Stomach (tissue), 19 donors: ENCODE measurements at places on chromosomes 5 and 9.
A peak's percentile ranks its signal among the peaks of the same experiment; 100 is the strongest.

DNA sequence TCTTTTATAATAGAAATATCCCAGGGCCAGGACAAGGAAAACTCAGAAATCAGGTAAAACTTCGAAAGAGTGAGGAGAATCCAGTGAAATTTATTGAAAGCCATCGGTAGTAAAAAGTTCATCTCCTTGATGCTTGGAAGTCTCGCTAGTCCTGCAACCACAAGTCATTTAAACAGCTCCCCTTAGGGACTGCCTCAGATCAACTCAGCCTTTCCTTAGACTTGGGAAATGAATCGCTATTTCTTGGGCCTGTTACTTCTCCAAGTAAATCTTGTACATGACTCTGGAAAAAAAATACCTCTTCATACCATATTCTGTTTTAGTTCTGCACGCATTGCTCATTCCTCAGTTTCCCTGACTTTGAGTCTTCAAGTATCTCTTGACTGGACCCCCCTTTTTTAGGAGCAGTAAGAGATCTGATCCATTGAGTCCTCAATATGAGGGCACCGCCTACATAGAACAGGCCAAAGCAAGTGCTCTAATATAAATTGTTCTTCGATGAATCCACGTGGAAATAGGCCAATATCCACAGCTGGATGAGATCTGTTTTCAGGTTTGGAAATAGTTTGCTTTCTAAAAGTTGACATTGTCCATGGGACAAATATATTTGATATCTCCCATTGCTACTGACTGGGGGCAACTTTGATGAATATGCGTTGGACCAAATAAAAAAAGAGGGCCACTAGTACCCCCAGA, 114.2 kb downstream of the PRDM6 start:
- no peak overlapping the region for H3K4me3 ChIP-seq
- H3K4me1 ChIP-seq, result peaks cover 4% of the 10 kb centered on the region
- H3K27me3 ChIP-seq, result no peaks in the 10 kb centered on the region
- no peak overlapping the region for H3K27ac ChIP-seq
- no peaks in the 10 kb centered on the region for H3K36me3 ChIP-seq

DNA sequence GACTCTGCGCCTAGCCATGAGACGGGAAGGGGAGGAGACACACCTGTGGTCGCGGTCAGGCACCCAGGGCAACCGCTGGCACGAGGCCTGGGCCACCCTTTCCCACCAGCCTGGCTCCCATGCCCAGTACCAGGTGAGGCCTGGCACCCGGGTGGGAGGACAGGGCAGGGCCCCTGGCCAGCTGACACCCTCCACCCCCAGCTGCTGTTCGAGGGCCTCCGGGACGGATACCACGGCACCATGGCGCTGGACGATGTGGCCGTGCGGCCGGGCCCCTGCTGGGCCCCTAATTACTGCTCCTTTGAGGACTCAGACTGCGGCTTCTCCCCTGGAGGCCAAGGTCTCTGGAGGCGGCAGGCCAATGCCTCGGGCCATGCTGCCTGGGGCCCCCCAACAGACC, 5.0 kb downstream of the MAMDC4 start:
- no peak overlapping the region for H3K4me3 ChIP-seq
- H3K27ac ChIP-seq, result peak overlapping the region; percentile 85
- H3K4me1 ChIP-seq, result peaks cover 80% of the 10 kb centered on the region
- peaks cover 23% of the 10 kb centered on the region for H3K36me3 ChIP-seq

DNA sequence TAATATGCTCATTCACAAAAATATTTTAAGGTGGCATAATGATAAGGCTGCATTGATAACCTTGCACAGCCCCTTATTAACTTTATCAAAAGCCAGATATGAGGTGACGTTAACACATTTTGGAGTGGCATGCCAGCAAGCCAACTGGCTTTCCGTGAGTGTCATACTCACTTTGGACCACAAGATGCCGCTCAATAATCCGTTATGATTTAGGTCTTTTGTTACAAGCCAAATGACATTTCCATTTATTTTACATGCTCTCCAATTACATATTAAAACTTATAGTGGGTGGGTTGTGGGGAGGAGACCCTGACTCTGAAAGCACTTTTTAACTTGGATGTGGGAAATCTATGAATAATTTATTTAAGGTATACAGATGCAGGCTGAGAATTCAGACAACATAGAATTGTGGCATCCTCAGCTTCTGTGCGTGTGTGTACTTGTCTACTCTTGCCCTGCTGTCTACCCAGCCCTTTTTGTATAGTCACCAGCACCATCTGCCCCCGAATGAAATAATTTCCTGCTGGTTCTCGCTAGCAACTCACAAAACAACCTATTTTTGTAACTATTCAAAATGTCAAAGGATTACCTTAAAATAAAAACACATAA, 305.1 kb downstream of the PSAT1 start:
- no peaks in the 10 kb centered on the region for H3K27me3 ChIP-seq
- H3K36me3 ChIP-seq, result no peaks in the 10 kb centered on the region
- peak; percentile 74 for DNase-seq
- H3K27ac ChIP-seq, result no peak overlapping the region

- H3K4me3 ChIP-seq, result no peak overlapping the region
- DNase-seq, result no peak
- no peaks in the 10 kb centered on the region for H3K36me3 ChIP-seq
- H3K27me3 ChIP-seq, result no peaks in the 10 kb centered on the region
Measured at GRCh38 chr9:104575456-104575855, 6.5 kb downstream of the OR13C8 start.

DNA sequence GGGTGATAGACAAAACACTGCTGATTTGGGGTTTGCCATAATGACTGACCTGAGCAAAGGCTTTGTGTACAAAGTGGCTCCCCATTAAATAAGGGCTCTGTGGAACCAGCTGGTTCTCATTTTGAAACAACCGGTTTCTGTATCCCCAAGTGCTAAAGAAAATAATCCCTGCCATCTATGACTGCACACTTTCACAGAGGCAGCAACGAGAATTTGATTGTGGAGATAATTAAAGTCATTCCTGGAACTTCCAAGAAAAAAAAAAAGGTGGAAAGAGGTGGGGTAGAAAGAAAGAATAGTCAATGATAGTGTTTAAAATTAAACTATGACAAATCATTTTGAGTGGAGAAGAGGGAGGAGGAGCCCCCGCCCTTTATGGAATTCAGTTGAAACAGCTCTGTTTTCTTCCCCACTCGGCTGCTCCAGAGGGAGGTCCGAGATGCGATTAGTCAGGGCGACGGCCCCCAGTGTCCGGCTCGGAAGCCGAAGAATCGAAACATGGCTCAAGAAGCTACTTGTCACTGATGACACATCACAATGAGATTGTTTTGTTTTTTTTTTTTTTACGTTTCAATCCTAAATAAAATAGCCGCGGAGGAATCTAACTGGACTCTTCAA, 38.4 kb downstream of the EBF1 start:
- DNase-seq, result peak; percentile 38
- peaks cover 5% of the 10 kb centered on the region for H3K27me3 ChIP-seq
- no peak overlapping the region for H3K4me3 ChIP-seq
- no peaks in the 10 kb centered on the region for H3K4me1 ChIP-seq
- no peak overlapping the region for H3K27ac ChIP-seq

- no peaks in the 10 kb centered on the region for H3K27me3 ChIP-seq
- H3K36me3 ChIP-seq, result no peaks in the 10 kb centered on the region
- no peak overlapping the region for H3K27ac ChIP-seq
- no peak for DNase-seq
Measured at GRCh38 chr5:119919279-119919678, 289.9 kb downstream of the FAM170A start.

DNA sequence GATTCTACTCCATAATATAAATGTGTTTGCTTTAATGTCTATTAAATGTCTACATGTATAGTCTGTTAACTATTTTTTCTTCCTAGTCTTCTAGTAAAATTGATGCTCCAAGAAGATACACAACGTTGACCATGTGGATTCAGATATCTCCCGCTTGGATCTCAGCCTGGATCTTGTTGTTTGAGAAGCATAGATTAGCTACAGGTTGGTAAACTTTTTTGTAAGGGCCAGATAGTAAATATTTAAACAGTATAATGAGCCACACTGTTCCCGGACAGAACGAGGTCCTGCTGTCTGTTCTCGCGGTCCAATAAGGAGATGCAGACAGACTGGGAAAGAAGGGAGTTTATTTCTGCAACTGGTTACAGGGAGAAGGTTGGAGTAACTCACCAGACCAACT, 86.2 kb upstream of the IL12B start:
- H3K27ac ChIP-seq, result no peak overlapping the region
- H3K36me3 ChIP-seq, result no peaks in the 10 kb centered on the region
- H3K4me3 ChIP-seq, result no peak overlapping the region

GRCh38 chr9:134461426-134461982, 135.2 kb downstream of the RXRA start:
- no peak for DNase-seq
- peaks cover 22% of the 10 kb centered on the region for H3K4me1 ChIP-seq
- H3K27me3 ChIP-seq, result no peaks in the 10 kb centered on the region
- H3K4me3 ChIP-seq, result no peak overlapping the region
- no peak overlapping the region for H3K27ac ChIP-seq

DNA sequence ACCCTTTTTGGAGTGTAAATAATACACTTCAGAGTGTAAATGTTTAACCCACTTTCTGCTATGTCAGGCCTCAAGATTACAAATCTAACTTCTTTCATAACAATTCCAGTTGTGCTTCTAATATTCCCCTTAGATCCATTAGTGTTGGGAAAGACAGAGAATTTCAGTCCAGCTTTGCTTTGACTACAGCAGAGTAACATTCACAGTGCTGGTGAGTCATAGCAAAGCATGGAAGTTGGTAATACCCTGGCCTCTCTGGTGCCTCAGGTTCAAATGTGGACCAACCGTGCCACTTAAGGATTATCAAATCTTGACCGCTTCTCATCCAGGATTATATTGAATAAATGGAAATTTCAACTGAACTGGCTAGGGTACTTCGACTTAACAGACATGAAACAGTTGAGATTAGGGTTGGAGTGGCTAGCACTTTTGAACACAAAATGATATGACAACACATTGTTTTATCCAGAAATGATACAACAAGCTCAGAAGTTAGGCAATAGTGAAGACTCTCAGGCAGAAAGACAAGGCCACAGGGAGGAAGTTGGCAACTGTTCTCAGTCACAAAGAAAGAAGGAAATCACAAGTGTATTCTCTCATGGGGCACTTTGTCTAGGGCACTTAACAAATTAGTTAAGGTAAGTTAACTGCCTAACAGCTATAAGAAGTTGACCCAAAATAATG, 24.4 kb upstream of the RASA1 start:
- H3K4me3 ChIP-seq, result no peak overlapping the region
- no peak overlapping the region for H3K27ac ChIP-seq
- H3K27me3 ChIP-seq, result no peaks in the 10 kb centered on the region
- DNase-seq, result no peak

DNA sequence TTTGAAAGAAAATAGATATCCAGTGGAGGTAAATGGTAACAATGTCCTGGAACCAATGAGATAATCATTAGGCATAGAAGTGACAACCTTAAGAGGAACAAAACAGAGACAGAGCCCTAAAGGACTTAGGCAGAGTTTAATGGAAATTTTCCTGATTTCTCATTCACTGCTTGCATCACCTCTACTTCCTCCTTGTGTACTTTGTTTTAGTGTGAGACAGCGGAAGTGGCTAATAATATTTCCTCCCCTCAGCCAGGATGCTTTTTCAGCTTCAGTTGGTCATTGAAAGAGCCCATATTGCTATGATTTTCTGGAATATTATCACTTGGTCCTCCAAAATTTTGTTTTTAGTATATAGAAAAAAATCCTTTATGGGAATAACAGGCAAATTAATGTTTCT, 153.4 kb upstream of the MPDZ start:
- no peak overlapping the region for H3K27ac ChIP-seq
- DNase-seq, result no peak
- no peaks in the 10 kb centered on the region for H3K4me1 ChIP-seq
- no peaks in the 10 kb centered on the region for H3K36me3 ChIP-seq

GRCh38 chr5:171433352-171433698, 13.9 kb downstream of the FGF18 start:
- H3K27me3 ChIP-seq, result no peaks in the 10 kb centered on the region
- DNase-seq, result no peak
- no peaks in the 10 kb centered on the region for H3K36me3 ChIP-seq
- peaks cover 17% of the 10 kb centered on the region for H3K4me1 ChIP-seq
- H3K4me3 ChIP-seq, result no peak overlapping the region

- H3K4me1 ChIP-seq, result no peaks in the 10 kb centered on the region
- no peak overlapping the region for H3K4me3 ChIP-seq
- H3K36me3 ChIP-seq, result no peaks in the 10 kb centered on the region
- no peak for DNase-seq
- H3K27me3 ChIP-seq, result no peaks in the 10 kb centered on the region
- H3K27ac ChIP-seq, result no peak overlapping the region
Measured at GRCh38 chr5:92946546-92946945, 634.5 kb downstream of the NR2F1-AS1 start.

- H3K27ac ChIP-seq, result no peak overlapping the region
- no peak overlapping the region for H3K4me3 ChIP-seq
- H3K27me3 ChIP-seq, result no peaks in the 10 kb centered on the region
Measured at GRCh38 chr9:91395553-91396471, 27.8 kb downstream of the NFIL3 start.

DNA sequence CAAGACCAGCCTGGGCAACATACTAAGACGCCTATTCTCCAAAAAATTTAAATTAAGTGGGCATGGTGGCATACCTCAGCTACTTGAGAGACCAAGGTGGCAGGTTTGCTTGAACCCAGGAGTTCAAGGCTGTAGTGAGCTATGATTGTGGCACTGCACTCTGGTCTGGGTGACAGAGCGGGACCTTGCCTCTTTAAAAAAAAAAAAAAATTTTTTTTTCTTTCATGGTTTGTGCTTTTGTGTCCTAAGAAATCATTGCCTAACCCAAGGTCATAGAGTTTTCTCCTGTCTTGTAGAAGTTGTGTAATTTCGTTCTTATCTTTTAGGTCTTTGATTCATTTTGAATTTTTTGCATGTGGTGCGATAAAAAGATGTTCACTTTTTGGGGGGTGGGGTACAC, 12.3 kb downstream of the GPBP1 start:
- no peaks in the 10 kb centered on the region for H3K27me3 ChIP-seq
- H3K4me3 ChIP-seq, result no peak overlapping the region
- no peak for DNase-seq
- H3K36me3 ChIP-seq, result peaks cover 14% of the 10 kb centered on the region

- peak overlapping the region; percentile 73 for H3K27ac ChIP-seq
- H3K4me3 ChIP-seq, result no peak overlapping the region
- peaks cover 90% of the 10 kb centered on the region for H3K4me1 ChIP-seq
- DNase-seq, result peak; percentile 86
- no peaks in the 10 kb centered on the region for H3K27me3 ChIP-seq
Measured at GRCh38 chr5:141867139-141867538, 11.1 kb downstream of the PCDH1 start.

GRCh38 chr5:14343376-14343775, 200.2 kb downstream of the TRIO start:
- H3K27me3 ChIP-seq, result no peaks in the 10 kb centered on the region
- DNase-seq, result no peak
- H3K4me3 ChIP-seq, result no peak overlapping the region
- no peak overlapping the region for H3K27ac ChIP-seq
- peaks cover 34% of the 10 kb centered on the region for H3K4me1 ChIP-seq

- H3K27ac ChIP-seq, result no peak overlapping the region
- H3K4me3 ChIP-seq, result no peak overlapping the region
- DNase-seq, result no peak
- no peaks in the 10 kb centered on the region for H3K36me3 ChIP-seq
Measured at GRCh38 chr9:117188394-117188793, 226.5 kb downstream of the ASTN2 start.

DNA sequence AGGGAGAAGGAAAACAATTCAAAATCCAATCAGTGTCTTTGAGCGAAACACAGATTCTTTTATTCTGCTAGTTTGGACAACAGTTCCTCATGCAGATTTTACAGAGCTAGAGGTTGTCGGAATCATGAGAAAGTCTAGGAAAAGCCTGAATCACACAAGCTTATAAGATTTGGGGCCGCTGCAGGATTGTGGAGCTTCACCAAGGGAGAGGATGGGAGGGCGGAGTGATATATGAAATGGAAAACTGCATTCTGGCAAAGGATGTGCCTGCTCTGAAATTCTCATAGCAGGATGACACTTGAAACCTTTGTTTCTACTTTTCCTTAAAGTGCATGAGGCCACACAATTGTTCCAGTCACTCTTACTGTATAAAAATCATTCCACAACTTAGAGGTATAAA, 134.3 kb downstream of the OR2K2 start:
- no peak for DNase-seq
- no peaks in the 10 kb centered on the region for H3K27me3 ChIP-seq
- H3K4me3 ChIP-seq, result no peak overlapping the region
